ENCODE measurements at places on chromosomes 1 and 21.

DNA sequence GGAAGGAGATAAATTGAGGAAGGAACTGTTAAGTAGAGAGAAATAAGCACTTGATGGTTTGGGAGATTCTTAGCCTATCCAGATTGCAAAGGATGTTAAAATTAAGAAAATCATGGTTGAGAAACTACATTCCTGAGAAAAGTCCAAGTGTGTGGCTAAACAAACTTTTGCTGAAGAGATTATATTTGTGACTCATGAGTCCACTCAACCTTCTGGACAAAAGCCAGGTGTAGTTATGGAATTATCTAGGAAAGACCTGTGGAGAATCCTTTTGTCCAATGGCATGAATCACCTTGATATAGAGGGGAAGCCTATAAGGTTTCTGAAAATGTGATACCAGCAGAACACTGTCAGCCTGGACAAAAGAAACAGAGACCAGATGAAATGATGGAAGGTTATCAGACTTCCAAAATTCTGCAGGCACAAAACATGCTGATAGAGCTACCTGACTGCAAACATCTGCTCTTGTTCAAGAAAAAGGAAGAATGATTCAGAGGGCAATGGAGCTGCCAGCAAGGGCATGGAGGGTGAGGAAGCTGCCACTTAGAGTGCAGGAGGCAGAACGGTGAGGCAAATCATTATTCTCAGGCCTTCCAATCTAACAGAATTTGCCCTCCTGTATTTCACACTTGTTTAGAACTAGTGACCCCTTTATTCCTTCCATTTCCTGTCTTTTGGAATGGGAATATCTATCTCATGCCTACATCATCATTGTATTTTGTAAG lies 300.6 kb upstream of the PRMT6 start:
- no peak for DNase-seq

GRCh38 chr1:53485478-53486394 lies 26.5 kb downstream of the DMRTB1 start:
- DNase-seq, result peak; percentile 87

GRCh38 chr1:94422115-94422820 lies 4.1 kb downstream of the ABCD3 start:
- no peak for DNase-seq

DNA sequence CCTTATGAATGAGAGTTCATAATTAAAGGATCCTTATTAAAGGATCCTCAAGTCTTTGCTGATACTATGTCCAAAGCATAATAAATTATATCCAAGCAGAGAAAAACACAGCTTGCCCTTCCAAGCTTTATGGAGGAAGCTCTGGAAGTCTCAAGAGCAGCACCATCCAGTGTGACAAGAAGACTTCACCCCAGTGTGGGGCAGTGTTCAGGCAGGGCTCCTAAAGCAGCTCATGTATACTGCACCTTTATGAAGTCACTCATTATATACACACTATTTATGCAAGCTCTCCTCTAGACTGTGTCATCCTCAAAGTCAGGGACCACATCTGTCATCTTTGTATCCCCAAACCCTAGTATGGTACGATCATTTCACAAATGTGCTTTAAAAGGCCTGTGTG lies 11.9 kb upstream of the CCN1 start:
- DNase-seq, result no peak

GRCh38 chr1:46487818-46488218 lies 1.8 kb upstream of the DMBX1 start:
- DNase-seq, result peak; percentile 16

DNA sequence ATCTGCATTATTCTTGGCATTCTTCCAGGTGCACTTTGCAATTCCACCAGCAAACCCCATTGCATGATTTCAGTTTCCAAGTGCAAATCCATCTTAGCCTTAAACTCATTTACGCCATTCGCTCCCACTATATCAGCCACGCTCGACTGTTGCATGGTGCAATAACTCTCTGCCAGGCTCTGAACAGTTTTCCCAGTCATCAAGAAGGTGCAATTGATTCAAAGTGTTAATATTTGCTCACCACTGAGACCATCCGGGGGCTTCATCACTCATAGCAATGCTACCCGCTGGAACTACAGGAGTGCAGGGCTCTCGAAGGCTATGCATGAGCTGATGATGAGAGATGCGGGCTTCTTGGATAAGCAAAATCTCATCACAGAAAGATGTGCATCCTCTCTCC lies 488.2 kb downstream of the OMA1 start:
- DNase-seq, result peak; percentile 3

DNA sequence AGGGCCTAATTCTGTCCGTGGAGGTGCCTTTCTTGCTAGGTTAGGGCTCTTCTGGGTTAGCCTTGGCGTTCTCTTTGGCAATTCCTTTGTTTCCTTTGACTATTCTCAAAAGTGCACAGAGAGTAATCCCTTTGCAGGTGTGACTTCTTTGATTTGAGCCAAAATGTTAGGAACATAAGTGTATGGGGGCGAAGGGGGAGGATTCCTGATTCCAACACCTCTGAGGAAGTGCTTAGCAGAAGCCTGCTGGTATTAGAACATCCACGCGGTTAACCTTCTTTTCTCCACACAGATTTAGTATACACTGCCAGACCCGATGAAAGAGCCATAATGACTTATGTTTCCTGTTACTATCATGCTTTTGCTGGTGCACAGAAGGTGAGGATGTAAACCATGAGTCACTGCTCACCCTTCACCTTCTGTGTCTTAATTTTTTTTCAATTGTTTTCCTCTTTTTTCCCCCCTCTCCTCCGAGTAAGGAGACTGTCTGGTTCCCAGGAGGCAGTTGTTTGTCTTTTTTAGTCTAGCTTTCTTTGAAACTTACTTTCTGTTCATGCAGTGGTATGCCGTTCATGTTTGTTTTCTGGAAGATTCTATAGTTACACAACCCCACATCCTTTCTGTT lies 48.0 kb downstream of the ACTN2 start:
- peak; percentile 55 for DNase-seq

All from lung microvascular endothelial cell (primary cell).